ENCODE measurements at places on chromosomes 6 and 20.

DNA sequence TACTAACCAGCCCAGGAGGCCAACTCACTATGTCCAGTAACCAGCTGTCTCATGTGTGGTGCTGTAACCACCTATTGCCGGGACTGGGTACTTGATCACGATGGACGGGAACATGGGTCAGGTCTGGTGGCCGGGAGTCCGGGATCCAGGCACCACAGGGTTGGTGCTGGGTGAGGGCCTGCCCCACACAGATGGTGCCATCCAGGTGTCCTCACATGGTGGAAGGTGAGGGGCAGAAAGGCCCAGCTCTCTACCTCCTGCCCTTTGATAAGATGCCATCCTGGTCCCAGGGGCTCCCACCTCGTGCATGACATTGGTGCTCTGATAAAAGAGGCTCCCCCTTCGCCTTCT is 116.3 kb downstream of the TAF4 start:
- peaks cover 14% of the 10 kb centered on the region for H3K4me1 ChIP-seq
- H3K27me3 ChIP-seq, result peaks cover 7% of the 10 kb centered on the region
- no peak overlapping the region for H3K27ac ChIP-seq
- no peak for DNase-seq
- no peaks in the 10 kb centered on the region for H3K36me3 ChIP-seq

GRCh38 chr6:71420693-71421328 is 132.2 kb downstream of the OGFRL1 start:
- peak; percentile 91 for DNase-seq
- no peak overlapping the region for H3K27ac ChIP-seq
- peaks cover 41% of the 10 kb centered on the region for H3K27me3 ChIP-seq
- H3K36me3 ChIP-seq, result peaks cover 16% of the 10 kb centered on the region
- peak overlapping the region; percentile 88 for H3K4me3 ChIP-seq

DNA sequence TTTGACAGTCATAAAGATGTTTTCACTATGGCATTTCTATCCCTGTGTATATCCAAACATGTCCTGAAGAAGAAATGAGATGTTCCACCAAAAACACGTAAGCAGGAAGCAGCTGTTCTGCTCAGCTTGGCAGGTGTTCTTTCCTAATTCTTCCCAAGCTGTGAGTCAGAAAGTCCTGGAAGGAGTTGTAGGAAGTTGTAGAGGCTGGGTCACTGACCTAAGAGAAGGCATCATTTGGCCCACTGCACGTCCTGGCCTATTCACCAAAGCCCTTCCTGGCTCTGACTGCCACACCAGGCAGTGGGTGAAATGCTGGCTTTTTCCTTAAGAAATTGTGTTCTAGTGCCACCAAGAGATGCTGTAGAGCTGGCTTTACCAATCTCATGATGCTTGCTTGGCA is 40.3 kb downstream of the STX11 start:
- no peak overlapping the region for H3K27ac ChIP-seq
- H3K27me3 ChIP-seq, result no peaks in the 10 kb centered on the region
- H3K4me3 ChIP-seq, result no peak overlapping the region
- peaks cover 15% of the 10 kb centered on the region for H3K4me1 ChIP-seq

GRCh38 chr6:33276864-33277662 is at the start of gene B3GALT4:
TSS of gene B3GALT4 (plus strand) at chr6:33277123. CDS start at chr6:33277420, 297 bp downstream.
- H3K36me3 ChIP-seq, result peaks cover 40% of the 10 kb centered on the region
- H3K4me1 ChIP-seq, result peaks cover 74% of the 10 kb centered on the region
- peak within 1 kb of the TSS; percentile 96 for H3K4me3 ChIP-seq
- peak within 1 kb of the TSS; percentile 95 for H3K27ac ChIP-seq
- no peaks in the 10 kb centered on the region for H3K27me3 ChIP-seq

- peaks cover 31% of the 10 kb centered on the region for H3K4me1 ChIP-seq
- peak overlapping the region; percentile 40 for H3K4me3 ChIP-seq
- H3K27me3 ChIP-seq, result peaks cover 36% of the 10 kb centered on the region
- no peak overlapping the region for H3K27ac ChIP-seq
- DNase-seq, result peak; percentile 17
These were observed 250.9 kb upstream of the RREB1 start for GRCh38 chr6:6856538-6857523.

DNA sequence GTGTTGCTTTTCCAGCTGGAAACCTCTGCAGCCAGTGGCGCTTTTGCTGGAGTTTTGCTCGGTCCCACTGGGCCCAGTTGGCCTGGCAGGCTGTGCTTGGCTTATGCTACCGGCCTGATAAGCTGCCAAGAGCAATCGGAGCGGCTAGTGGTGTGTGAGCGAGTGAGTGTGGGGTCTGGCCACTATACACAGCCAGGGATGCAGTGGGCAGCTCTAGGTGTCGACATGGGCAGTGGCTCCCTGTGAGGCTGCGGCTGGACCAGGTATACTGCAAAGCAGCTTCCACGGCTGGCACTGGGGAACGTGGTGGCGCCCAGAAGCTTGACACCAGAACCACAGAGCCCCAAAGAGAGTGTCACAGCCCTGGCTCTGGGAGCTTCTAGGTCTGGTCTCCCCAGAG is 996.5 kb downstream of the GRIK2 start:
- H3K27ac ChIP-seq, result no peak overlapping the region
- no peak for DNase-seq

GRCh38 chr6:57135885-57136284 is 36.2 kb upstream of the BAG2 start:
- H3K27ac ChIP-seq, result no peak overlapping the region
- no peaks in the 10 kb centered on the region for H3K27me3 ChIP-seq
- peaks cover 46% of the 10 kb centered on the region for H3K36me3 ChIP-seq
- DNase-seq, result no peak
- H3K4me1 ChIP-seq, result no peaks in the 10 kb centered on the region

DNA sequence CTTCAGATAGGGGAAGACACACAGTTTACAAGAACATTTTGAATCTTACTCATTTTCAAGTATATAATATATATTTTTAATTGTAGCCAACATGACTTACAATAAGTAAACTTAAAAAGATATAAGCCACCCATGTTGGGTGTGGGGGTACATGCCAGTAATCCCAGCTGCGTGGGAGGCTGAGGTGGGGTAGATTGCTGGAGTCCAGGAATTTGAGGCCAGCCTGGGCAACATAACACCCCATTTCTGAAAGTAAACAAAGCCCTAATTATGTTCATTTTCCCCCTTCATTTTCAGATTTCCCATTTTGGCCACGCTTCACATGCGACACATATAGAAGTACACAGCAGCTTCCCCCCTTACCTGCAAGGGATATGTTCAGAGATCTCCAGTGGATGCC is 30.5 kb downstream of the SERPINB6 start:
- H3K4me3 ChIP-seq, result no peak overlapping the region
- peaks cover 9% of the 10 kb centered on the region for H3K27me3 ChIP-seq
- H3K27ac ChIP-seq, result peak overlapping the region; percentile 38
- DNase-seq, result no peak
- no peaks in the 10 kb centered on the region for H3K36me3 ChIP-seq
